ENCODE measurements at places on chromosomes 7 and 10.
A peak's percentile ranks its signal among the peaks of the same experiment; 100 is the strongest.

GRCh38 chr10:70441895-70442309, 421 bp upstream of the NODAL start:
- no peak for DNase-seq

DNA sequence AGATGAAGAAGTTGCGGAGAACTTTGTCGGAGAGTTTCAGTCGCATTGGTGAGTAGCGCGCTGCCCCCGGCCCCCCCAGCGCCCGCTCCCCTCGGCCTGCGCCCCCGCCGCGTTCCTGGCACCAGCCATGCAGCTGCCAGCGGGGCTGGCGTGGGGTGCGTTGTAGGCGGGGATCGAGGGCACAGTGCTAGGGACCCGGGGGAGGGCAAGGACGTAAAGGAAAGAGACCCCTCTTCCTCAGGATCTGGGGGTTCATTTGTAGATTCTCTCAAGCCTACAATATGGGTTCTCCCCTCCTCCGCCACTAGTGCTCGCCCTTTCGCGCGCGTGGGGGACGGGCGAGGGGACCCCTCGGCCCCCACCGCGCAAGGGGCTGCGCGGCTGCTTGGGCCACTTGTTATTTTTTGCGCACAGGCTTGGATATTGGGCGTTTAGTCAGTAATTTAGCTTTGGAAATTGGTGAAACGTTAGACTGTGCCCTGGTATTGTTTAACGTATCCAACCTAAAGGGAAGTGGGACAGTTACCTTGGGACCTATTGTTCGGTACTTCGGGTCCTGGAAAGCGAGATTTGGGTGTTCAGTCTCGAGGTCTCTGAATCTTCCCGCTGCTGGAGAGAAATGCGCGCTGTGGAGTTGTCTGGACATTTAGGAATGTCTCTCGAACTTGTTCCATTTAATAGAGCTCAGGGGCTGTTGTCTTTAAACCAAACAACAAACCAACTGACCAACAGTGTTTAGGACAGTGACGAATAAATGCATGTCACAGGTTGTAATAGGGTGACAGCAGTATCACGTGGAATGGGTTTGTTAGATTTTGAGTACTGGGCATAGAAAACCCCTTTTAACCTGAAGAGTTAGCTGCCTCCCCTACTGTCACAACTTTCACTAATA, 796 bp downstream of the CDK14 start:
- peak; percentile 4 for DNase-seq

DNA sequence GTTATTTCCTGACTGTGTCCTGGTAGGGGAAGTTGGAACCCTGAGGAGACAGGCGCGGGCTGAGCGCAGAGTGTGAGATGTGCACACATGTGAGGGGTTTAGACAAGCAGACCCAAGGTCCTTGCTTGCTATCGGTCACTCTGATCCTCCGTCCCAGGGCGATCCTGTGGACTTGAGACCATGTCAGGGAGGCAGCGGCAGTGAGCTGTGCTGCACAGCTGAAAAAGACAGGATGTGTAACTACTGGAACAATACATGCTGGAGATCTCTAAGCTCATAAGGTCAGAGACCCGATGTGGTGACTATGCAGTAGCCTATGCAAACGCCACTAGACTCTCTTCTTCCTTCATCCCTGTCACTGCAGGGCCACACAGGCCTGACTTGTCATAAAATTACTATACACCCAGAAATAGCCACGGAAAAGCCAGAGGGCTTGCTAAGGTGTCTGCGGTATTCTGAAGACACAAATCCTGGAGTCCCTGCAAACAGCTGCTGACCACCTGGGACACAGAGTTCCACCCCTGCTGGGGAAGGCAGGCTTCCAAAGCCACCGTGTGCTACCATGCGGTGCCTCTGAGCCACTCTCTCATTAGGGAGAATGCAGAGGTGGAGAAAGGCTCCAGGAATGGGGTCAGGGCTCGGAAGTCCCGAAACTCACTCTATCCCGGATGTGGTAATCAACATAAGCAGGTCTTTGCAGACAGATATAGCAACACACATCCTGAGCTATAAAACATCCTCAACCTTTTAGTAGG, 91.1 kb upstream of the DDC start:
- DNase-seq, result no peak

- DNase-seq, result no peak
These were observed 86.7 kb downstream of the RGS10 start for GRCh38 chr10:119455609-119456434.

DNA sequence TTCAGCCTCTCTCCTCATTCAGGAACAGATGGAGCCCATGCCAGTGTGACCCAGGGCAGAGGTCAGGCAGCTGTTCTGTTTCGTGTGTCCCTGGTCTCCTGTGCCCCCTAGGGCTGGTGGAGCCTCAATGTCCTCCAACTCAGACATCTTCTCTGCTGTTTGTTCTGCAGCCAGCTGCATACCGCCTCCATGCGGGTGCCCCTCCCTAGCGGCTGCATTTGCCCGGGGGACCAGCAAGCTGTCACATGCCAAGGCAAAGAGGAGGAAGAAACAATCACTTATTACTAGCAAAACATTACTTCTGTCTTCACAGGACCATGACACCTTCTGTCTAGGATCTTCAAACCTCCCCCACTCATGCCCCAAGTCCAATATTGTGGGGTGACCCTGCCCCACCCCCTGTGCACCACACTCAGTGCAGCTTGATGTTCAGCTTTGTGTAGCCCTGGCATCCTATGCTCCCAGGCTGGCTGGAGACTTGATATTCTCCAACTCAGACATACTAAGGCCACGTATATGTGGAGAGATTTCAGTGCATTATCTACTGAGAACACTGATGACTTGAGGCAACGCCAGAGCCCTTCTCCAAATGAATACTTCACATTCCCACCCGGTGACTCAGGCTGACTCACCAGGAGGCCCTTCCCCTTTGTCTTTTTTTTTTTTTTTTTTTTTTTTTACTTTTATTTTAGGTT, 188.9 kb downstream of the SKIDA1 start:
- no peak for DNase-seq
